ENCODE measurements at places on chromosomes 7 and 10.

DNA sequence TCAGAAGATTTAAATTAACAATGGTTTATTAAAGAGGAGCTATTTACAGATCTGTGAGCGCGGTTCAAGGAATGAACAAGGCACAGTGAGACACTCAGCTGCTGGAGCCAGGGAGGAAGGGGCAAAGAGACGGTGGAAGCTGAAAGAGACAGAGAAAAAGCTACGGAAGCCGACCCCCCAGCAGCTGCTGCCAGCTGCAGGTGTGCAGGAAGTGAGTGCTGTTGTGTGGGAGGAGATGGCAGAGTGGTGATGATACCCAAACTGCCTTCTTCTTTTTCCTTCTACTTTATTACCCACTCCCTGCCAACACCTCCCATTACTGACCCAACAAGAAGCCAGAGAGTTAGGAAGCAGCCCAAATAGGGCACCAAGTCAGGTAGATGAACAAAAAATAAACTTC lies 41.9 kb upstream of the MBL2 start:
- no peak for DNase-seq

- DNase-seq = no peak
Measured at GRCh38 chr7:107891636-107892366, 818 bp downstream of the DLD start.

- DNase-seq = no peak
Measured at GRCh38 chr7:151078233-151079040, 2.2 kb downstream of the FASTK start.

DNA sequence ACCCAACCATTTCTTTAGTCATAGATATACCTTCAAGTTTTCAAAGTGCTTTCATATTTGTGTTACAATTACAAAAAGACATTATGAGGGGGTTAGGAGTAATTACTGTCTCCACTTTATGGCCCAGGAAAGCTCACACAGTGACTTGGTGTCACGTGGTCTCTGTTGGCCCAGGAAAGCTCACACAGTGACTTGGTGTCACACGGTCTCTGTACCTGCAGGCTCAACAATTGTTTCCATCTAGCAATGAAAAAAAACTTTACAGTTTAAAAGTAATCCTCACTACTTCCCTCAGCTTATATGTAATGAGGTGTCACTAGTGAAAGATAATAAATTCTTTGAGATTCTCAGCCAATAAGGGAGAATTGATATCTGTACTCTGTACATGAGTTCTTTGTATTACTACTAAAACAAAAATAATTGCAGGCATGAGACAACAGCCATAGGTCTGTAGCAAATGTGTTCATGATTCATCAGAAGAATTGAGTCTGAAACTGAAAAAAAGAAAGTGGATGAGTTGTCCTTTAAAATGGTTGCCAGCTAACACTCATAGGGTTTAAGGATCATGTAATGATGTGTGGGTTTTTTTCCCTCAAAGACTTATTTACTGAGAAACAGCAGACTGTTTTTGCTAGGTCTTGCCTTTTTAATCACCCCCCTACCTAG lies 10.9 kb downstream of the OGDH start:
- no peak for DNase-seq

DNA sequence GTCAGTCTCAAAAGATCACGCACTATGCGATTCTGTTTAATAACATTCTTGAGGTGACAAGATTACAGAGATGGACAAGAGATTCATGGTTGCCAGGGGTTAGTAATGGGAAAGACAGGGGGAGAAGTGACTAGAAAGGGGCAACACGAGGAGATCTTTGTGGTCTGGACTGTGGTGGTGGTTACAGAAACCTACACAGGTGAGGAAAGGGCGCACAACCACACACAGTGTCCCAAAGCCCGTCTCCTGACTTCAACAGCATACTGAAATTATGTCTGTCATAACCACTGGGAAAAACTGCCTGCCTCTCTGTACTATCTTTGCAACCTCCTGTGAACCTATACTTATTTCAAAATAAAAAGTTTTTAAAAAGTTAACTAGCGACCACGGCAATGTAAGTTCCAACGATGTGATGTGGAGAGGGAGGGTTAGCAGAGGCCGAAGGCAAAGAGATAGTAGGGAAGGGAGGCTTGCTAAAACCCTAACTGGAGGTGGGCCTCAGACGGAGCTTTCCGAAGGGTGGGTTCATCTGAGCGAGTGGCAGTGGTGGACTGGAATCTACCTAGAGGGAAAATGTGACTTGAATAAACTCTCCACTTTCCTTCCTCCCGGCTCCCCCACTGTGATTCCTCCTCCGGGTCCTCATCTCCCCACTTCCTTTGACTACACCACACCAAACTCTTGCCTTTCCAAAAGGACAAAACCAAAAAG lies 43.7 kb downstream of the GNA12 start:
- no peak for DNase-seq

GRCh38 chr7:41163991-41164390 lies 538.9 kb downstream of the INHBA start:
- no peak for DNase-seq

- no peak for DNase-seq
Measured at GRCh38 chr7:19465861-19466260, 243.0 kb downstream of the POLR1F start.

DNA sequence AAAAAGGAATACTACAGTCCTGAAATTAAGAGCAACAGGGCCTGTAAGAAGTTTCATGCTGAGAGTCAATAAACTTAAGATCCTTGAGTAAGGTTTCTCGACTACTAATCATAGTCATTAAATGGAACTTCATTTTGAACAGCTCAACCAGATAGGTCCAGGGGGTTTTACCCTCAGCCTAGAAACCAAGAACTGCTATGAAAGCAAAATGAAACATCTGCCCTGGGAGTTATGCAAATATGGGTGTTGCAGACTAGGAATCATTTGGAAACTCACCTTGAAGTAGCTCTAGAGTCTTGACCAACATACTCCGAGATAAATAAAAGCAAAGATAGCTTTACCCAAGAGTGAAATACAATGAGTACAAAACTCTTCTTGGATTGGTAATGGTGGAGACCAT lies 128.0 kb downstream of the HGF start:
- no peak for DNase-seq

- DNase-seq = no peak
Measured at GRCh38 chr10:80945264-80945880, 407.7 kb downstream of the SH2D4B start.

GRCh38 chr10:120115959-120116358 lies 223.4 kb downstream of the SEC23IP start:
- no peak for DNase-seq
